ENCODE measurements at places on chromosomes 13 and 19. TPM values are rescaled to one million over a fixed set of nuclear protein-coding genes. Genes with fewer than 3 reads are reported as not detected.
A peak's percentile ranks its signal among the peaks of the same experiment; 100 is the strongest.

GRCh38 chr13:70893832-70894231, 785.6 kb upstream of the KLHL1 start:
- DNase-seq, result peak; percentile 21

DNA sequence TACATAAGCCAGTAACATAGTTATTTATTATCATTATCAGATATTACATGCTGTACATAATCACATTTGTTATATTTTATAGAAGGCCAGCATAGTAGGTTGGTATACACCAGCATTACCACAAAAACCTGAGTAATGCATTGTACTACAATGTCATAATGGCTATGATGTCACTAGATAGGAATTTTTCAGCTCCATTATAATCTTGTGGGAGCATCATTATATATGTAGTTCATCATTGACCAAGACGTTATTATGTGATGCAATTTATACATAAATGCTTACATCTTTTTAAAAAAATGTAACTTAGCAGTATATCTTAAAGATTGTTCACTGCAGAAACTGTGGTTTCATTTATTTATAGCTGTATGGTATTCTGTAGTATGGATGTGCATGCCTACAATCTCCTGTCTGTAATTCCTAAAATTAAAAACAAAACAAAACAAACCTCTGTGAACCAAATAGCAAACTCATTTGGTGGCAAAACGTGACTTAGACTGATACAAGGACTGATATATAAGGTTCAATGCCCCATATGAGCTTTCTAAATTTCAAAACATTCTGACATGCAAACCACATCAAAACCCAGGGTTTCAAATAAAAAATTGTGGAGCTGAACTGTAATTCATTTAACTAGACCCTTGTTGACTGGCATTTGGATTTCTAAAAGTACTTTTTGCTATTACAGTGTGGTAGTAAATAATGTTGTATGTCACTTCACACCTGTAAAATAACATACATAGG, 250.9 kb downstream of the DLEU7 start:
- peak; percentile 91 for DNase-seq

DNA sequence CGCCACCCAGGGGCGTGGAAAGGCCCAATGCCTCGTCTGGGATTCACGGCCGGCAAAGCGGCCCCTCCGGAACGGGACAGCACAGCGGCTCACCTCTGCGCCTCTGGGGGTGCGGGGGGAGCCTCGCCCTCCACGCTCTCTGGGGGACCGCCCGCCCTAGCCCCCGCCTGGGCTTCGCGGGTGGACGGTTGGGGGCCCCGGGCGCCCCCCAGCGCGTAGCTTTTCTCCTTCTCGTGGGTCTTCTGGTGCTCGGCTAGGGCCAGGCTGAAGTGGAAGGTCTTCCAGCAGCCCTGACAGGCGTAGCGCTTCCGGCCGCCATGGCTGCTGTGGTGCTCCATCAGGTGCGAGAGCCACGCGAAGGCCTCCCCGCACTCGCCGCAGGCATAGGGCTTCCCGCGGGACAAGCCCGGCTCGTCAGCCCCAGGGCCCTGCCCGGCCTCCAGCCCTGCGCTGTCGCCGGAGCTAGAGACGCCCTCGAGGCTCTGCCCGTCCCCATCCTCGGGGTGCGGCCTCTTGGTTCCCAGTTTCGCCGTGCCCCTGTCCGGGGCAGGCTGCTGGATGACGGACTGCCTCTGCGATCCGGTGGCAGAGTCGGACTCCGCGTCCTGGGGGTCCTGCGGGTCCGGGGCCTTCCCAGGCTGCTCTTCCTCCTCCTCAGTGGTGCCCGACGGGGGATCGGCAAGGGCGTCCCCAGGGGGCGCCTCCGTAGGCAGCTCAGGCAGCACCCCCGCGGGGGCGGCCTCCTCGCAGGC, 13.3 kb downstream of the ZSCAN18 start:
- no peak for DNase-seq

GRCh38 chr13:64371461-64371860, 2858.7 kb downstream of the PCDH9 start:
- no peak for DNase-seq

GRCh38 chr13:20182231-20182846, 10.4 kb downstream of the GJB2 start:
- peak; percentile 47 for DNase-seq

DNA sequence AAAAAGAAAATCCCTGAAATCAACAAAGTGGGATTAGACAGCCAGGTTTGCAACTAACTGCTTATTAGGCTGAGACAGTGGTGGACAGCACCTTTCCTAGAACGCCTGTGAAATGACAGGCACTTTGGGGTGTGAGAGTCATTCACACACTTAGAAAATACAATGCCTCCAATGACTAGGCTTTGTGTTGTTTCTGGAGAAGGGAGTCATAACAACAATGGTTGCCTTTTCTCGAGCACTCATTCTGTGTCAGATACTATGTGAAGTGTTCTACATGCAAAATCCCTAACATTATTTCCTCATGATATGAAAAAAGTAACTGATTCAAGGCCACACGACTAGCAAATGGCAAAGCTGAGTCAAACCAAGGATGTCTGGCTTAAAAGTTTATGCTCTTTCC, 41.2 kb downstream of the SACS start:
- DNase-seq, result no peak

- no peak for DNase-seq
These were observed 12.0 kb downstream of the B3GNT3 start for GRCh38 chr19:17806945-17807344.

DNA sequence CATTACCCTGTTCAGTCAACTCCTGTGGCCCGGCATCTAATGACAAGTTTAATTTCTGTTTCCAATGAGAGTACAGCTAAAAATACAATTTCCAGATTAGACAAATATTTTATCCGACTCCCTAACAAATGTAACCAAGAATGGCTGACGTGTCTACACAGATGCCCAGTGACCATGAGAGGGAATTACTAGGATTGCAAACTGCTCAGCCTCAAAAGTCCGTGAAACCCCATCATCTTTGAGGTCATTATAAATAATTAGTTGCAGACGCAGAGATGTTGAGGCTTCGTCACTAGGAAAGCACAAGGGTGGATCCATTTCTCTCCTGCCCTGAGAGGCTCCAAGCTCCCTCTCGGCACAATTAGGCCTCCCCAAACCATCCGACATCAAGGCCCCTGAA, 104.1 kb upstream of the ZNF507 start:
- no peak for DNase-seq

DNA sequence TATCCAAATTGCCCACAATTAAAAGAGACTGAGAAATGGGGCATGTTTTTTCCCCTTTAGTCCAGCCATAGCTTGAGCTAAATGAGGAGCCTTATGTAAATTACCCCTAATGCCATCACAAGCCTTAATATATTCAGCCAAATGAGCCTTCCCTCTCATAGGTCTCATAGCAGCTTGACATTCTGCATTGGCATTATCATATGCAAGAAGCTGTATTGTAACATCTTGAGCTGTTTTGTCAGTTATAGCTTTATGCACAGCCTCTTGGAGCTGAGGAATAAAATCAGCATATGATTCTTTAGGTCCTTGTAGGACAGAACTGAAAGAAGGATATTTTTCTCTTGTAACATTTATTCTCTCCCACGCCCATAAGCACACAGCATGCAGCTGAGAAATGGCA, 153.2 kb downstream of the ZNF486 start:
- DNase-seq, result no peak

GRCh38 chr13:22080832-22081231, 410.0 kb downstream of the FGF9 start:
- no peak for DNase-seq

GRCh38 chr19:53511933-53512374, 26.0 kb upstream of the ZNF331 start:
- DNase-seq, result peak; percentile 34

DNA sequence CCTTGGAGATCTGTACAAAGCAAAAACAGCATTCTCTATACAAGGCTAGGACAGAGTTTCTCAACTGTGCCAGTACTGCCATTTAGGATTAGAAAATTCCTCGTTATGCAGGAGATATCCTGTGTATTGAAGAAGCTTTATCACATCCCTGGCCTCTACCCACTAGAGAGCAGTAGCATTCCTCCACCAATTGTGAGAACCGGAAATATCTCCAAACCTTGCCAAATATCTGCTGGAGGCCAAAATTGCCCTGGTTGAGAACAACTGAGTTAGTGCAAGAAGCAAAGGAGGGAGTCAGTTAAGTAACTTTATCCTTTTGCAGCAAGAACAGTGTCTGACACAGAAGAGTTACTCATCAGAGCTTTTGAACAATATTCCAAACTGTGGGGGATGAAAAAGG, 16.2 kb upstream of the FREM2 start:
- peak; percentile 22 for DNase-seq

DNA sequence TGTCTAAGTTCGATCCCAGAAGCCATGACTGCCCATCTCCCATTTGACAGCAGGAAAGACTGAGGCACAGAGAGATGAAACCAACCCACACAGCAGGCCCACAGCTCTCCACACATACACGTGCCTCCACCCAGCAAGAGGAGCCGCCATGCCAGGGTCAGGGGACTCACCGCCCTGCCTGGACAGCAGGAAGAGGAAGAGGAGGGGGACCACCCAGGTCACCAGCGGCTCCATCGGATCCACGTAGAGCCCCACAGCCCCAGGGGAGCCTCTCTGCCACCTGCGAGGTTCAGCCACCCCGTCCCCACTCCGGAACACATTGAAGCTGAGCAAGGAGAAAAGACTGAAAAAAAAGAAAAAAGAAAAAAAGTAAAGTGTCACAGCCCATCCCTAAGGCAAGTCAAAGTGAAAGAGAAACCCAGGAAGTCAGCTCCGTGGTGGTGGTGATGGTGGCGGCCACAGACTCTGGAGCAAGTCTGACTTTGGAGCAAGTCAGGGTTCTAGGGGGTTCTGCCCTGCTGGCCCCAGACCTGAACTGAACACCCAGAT, at the start of gene IL12RB1:
IL12RB1 (minus strand) TSS at position 345 of the 549 bp plus-strand sequence; CDS start at position 234, 111 bp downstream.
- DNase-seq, result no peak

- DNase-seq, result no peak
These were observed 276.0 kb downstream of the FOXO1 start for GRCh38 chr13:40390401-40390916.

DNA sequence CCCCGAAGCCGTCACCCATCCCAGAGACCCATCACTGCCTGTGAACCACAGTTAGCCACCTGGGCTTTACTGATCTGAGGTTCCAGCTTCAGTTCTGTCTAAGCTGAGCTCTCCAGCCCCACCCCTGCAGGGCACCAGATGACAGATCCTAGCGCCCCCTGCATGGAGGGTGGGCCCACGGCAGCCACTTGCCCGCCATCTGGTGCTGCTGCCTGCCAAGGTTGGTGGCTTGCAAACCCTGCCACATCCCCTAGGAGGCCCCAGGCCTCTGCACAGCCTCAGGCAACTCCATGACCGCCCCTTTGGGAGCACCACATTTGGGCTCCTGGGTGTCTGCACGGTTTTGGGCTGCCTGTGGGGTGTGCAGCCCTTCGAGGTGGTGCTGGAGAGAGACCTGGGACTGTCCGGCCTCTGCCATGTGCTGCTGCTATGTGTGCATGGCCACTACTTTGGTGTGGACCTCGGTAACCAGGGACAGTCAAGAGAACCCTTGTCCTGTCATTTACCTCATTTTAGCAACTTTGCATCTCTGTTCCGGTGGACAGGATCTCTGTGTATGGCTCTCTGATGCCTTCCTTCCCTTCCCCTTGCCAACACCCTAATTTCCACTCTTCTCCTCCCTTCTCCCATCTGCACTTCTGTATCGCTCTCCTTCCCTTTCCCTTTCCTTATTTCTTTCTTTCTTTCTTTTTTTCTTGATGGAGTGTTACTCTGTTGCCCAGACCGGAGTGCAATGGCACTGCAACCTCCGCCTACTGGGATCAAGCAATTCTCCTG, 17.4 kb upstream of the SDHAF1 start:
- DNase-seq, result no peak

DNA sequence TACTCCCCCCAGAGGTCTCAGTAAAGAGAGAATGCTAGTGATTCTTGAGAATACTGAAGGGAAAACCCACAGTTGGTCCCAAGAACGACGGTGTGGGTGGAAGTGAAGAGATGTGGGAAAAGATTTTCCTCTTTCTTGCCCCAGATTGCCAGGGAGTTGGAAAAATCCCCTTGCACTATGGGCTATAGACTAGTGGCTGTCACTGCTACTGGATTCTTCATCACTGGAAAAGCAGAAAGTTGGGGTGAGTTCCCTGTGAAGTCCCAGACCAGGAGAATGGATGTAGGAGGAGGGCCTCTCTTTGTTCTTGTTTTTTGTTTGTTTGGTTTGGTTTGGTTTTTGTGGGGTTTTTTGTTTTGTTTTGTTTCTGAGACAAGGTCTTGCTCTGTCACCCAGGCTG, 11.4 kb downstream of the LYPD3 start:
- DNase-seq, result no peak

DNA sequence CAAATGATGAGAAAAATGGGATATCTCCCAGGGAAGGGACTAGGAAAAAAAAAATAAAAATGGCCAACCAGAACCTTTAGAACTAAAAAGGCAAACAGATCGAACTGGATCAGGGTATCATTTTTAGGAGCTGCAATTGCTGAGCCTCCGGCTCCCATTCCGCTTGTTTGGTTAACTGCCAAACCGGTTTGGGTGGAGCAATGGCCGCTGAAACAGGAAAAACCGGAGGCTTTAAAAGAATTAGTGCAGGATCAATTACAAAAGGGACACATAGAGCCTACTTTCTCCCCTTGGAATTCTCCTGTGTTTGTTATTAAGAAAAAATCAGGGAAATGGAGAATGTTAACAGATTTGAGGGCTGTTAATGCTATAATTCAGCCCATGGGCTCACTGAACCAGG, 12.7 kb upstream of the ZNF443 start:
- no peak for DNase-seq

GRCh38 chr13:34864671-34865070, 77.4 kb upstream of the NBEA start:
- DNase-seq, result peak; percentile 19

GRCh38 chr13:99218969-99219368, 18.3 kb downstream of the UBAC2 start:
- no peak for DNase-seq

DNA sequence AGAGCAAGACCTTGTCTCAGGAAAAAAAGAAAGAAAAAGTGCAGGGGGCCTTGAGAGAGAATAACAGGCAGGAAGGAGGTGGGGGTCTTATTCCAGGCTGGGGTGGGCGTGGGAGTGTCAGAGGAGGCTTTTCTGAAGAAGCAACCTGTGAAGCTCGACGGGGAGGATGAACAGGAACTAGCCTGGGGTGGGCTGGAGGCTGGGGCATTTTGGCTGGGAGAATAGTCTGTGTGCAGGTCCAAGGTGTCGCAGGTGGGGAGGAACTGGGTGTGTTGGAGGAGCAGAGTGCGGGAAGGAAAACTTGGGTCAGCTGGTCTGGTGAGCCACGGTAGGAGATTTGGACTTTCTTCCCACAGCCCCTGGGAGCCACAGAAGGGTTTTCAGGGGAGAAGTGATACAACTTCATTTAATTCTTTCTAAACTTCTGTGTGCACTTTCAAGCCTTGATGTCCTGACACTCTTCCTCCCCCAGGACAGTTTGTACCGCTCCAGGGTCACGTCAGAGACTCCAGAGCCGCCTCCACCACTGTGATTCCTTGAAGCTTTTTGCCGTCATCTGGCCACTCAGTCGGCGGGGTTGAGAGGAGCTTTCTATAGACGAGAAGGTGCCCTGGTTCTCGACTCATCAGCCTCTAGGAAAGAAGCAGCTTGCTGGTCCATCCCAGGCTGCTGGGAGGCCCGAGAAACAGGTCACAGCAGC, 138.7 kb downstream of the SIPA1L3 start:
- no peak for DNase-seq

GRCh38 chr13:33541456-33541855, 255.9 kb upstream of the STARD13 start:
- DNase-seq, result no peak

GRCh38 chr19:858868-859843, at the start of gene CFD:
TSS of gene CFD (plus strand) at chr19:859664. CDS start at chr19:859690, 26 bp downstream.
- DNase-seq, result no peak

CFD gene
- total RNA-seq, result 0.65 TPM

UBE2L5 gene
- not detected for total RNA-seq

CYP4F12 gene
- total RNA-seq, result not detected

KLK3 gene
- not detected for total RNA-seq

ZNF418 gene
- 10.4 TPM for total RNA-seq

HCST gene
- total RNA-seq, result 2.1 TPM

R3HDM4 gene
- 60.0 TPM for total RNA-seq

MEGF8 gene
- total RNA-seq, result 45.7 TPM

Measured in astrocyte (in vitro differentiated cells and primary cell).